ENCODE measurements at places on chromosomes 3 and 15.

GRCh38 chr3:117606866-117607265 is 897.3 kb downstream of the TUSC7 start:
- no peak for DNase-seq

- DNase-seq, result no peak
Measured at GRCh38 chr3:165462636-165463334, 266.6 kb upstream of the SLITRK3 start.

GRCh38 chr3:8524656-8525399 is 23.2 kb downstream of the LMCD1 start:
- no peak for DNase-seq

DNA sequence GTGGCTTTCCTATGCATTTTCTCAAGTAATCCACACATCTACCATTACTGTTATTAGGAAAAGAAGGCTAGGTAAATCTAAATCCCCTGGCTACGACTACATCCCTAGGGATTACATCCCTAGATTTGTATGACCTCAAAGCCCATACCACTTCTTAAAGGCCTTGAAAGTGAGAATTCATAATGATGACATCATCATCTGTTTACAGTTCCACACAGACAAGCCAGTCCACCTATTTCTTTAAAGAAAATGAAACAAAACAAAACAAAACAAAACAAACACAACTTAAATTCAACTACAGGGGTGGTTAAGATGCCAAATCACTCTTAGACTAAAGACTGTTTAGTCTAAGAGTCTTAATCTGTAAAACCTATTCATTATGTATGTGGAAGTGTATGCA is 5.7 kb downstream of the WDR72 start:
- DNase-seq, result no peak

DNA sequence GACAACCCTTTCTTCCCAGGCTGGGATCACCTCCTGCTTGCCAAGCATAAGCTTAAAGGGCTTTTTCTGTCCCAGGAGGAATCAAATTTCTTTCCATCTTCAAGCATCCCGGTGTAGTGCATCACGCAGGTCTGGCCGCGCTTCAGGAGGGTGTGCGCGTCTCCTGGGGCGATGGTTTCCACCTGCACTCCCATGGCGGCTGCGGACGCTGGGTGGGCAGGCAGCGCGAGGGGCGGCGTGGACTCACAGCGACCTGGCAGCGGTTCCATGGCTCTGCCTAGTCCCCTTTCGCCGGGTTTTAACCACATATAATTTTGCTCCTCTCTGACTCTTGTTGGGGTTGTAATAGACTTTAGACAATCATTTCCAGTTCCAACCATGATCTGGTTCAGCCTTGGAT is 10.6 kb upstream of the TM4SF4 start:
- no peak for DNase-seq

- DNase-seq, result peak; percentile 67
Measured at GRCh38 chr3:172716476-172716875, 5.6 kb upstream of the NCEH1 start.

- DNase-seq, result no peak
Measured at GRCh38 chr3:114496466-114496865, 202.6 kb downstream of the TIGIT start.

DNA sequence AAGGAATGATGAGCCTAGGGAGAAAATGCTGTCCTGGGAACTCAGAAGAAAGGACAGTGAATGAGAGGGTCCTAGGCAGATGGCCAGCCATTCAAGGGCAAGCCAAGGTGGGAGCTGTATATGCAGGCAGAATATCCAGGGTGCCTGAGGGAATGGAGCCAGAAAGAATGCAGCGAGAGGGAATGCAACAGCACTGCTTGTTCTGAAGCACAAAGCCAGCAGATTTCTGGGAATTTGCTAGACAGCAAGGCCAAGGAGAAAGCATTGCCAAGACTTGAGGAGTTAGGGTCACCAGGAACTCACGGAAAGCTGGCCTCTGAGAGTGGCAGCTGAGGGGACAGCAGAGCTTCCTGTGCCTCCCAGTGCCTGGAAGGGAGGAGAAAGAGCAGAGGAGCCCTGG is 200.6 kb downstream of the MYRIP start:
- no peak for DNase-seq

DNA sequence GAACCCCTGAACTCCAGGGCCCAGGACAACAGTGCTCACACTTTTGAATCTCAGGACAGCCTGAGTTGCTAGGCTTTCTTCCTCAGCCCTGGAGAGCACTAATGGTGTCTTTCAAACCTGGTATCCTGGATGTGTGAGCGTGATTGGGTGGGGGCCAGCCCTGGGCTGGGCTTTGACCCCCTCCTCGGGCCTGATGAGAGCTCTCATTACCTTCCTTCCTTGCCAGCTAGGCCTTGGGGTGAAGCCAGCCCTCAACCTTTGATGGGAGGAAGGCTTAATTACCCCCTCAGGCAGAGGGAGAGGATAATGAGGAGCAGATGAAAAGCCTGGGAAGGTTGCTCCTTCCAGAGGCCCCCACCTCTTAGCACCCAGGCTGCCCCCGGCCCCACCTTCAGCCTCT is 31.1 kb upstream of the INSYN1 start:
- no peak for DNase-seq

DNA sequence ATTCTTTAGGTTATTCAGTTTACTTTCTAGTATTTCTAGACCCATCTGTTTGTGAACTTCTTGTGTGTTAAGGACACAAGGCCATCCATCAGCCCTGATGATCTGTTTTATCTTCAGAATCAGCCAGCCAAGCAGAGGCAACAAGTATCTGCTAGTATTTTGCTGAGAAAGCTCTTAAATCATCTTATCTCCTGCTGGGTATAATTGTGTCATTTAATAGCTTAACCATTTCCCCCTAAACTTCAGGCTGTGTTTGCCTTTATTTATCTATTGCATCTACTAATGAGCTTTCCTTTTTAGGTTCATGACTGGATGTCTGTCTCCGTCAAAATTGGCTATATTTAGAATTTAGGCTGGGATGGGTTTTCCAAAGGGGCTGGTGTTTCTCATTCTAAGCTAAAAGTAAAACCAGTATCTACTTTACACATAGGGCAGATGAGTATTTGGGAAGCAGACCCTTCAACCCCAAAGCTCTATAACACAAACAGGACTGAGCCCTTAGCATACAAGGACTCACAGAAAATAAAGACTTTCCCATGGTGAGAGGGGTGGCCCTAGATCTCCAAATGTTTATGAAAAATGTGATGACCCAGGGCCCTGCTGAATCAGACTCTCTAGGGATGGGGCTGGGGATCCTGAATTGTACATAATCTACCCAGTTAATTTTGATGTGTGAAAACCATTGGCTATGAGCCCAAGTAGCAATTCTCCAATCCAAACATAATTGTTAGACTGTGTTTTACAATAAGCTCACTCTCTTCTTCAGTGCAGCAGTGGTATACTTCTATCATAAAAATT is 65.3 kb upstream of the PSMD6 start:
- DNase-seq, result no peak

DNA sequence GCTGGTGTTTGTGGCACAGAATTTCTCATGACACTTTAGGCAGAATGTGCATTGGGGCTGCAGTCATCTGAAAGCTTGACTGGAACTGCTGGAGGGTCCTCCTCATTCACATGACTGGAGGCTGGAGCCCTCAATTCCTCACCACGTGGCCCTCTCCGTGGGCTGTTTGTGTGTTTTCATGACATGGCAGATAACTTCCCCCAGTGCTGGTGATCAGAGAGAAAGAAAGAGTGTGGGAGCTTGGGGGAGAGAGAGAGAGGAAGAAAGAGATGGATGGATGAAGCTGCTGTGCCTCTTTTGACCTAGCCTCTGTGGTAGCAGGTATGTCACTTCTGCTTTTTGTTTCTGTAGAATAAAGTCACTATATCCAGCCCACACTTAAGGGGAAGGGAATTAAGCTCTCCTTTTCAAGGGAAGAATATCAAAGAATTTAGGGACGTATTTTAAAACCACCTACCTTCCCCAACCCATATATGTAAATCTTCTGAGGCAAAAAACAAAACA is 169.6 kb upstream of the IL12A start:
- no peak for DNase-seq

DNA sequence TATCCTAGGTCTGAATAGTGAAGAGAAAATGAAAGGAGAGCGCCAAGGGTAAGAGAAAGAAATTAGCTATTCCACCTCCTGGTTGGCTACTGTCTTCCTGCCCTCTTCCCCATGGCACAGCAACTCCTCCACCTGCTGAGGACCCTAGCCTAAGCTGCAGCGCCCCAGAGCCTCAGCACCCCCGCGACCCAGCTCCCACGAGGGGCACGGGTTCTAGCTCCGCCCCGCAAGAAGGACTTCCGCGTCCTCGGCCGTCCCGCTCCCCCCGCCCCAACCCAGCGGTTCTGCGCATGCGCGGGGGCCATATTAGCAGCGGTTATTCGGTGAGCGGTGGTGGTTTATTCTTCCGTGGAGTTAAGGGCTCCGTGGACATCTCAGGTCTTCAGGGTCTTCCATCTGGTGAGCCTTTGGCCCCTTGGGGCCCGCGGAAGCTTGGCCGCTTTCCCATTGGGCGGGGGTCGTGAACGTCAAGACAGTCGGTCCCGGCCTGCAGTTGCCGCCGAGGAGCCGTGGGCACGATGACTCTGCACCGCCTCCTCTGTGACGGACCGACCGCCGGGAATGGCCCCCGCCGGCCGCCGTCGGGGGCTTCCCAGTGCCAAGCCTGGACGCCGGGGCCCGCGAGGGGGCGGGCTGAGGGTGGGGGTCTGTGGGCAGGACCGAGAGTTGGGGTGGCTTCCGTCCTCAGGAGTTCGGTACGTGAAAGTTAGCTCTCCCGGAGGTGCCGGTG is at the start of gene PSMA4:
PSMA4 (plus strand) TSS at position 304 of the 730 bp plus-strand sequence. CDS start 1,484 bp downstream, outside the sequence.
- DNase-seq, result peak; percentile 82

DNA sequence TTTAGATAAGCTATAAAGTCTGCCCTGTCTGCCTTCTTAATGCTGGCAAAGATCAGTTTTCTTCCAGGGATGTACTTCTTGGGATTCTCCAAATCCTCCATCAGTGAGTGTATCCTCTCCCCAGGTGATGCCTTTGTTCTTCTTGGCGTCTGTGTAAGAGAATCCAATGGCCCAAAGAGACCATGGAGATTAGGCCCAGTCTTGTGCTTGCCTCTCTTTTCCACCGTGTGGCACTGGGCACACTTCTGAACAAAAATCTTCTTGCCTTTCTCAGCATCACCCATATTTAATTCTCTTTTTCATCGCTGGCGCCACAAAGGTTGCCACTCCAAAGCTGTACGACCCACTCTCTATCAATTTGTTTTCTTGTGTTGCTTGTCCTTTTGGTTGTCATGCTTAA is 32.2 kb upstream of the TAMM41 start:
- no peak for DNase-seq

DNA sequence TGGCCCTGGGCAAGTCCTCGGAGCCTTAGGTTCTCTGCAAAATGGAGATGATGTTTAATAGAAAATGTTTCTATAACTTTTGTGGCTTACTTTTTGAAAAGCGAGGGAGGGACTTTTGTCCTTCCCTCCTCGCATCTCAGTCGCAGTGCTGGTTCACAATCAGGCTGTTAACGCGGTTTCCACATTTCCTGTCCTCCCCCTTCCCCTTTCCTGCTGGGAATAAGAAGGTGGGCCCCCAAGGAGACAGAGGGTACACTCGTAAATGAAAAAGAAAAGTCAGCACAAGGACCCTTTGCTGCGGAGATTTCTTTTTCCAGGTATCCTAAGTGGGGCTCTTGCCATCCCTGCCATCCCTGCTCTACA is 29.5 kb downstream of the ARHGAP31 start:
- no peak for DNase-seq

DNA sequence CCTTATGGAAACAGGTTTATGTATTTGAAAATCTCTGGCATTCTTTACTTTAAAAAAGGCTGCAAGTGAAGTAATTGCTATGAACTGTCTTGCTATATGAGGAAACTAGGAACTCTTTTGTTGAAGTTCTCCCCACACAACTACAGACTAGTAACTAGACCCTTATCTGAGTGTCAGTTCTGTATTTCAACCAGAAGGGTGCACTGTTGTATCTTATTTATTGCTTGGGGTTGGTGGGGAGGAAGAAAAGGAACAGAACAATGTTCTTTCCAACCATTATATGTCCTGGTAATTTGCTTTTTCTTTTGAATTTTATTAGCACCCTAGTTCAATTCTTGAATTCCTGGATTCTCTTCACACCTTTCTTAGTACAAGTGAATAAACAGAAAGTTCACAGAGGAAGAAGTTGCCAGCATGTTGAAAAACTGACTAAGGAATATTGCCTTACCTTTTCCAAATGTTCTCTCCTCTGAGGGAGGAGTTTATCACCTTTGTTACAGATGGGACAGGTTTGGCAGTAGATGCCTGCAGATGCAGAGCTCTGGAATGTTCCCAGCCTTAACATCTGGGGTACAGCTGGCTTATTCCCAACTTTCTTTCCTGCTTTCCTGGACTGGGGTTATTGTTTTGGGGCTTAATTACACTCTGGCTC is 162.4 kb upstream of the CFAP20DC start:
- DNase-seq, result peak; percentile 87

DNA sequence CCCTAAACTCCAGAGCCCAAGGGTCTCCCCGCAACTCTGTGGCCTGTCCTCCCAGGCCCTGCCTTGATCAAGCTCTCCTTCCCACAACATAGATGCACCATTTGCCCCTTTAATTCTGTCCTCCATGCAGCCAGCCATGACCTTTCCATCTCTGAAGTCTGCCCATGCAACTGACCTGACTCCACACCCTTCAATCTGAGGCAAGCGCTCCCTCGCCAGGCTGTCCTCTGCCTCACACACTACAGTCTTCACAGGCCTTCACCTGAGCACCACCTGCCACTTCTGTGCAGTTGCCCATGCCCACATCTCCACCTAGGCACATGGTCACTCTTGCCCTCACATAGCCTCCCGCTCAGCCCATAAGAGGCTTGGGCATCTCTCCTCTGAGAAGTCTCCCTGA is 244.0 kb downstream of the OCA2 start:
- no peak for DNase-seq

DNA sequence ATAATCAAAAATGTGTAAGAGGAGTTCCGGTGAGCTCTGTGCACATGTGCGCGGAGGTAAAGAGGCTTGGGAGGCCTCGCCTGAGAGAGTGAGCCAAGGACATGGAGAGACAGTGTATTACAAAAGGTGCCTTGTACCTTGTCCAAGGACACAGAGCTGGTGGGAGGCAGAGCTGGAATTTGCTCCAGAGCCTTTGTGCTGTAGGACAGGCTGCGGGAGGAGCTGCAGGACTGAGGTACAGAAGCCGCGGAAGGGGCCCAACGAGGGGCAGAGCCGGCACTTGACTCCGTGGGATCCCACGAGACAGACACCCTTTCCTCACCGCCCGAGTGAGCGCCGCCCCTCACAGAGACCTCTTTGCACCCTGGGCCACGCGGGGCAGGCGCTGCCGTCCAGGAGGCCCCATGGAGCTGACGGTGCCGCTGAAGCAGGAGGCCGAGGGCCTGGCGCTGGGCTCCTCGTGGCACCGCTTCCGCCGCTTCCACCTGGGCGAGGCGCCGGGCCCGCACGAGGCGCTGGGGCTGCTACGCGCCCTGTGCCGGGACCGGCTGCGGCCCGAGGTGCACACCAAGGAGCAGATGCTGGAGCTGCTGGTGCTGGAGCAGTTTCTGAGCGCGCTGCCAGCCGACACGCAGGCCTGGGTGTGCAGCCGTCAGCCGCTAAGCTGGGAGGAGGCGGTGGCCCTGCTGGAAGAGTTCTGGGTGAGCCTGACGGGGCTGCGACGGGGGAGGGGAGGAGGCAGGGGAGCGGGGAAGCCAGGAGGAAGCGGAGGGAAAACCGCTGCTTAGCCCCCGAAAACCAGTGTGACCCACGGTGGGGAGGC is 68.7 kb downstream of the SLTM start:
- no peak for DNase-seq

- no peak for DNase-seq
Measured at GRCh38 chr15:68634531-68634930, 55.7 kb downstream of the CORO2B start.

Measured in inflammatory macrophage treated with lipopolysaccharide for 1 hour (primary cell).